ENCODE measurements at places on chromosomes 11 and 22.

- DNase-seq, result no peak
Measured at GRCh38 chr11:61010466-61011228, 39.2 kb downstream of the CD6 start.

- DNase-seq, result no peak
Measured at GRCh38 chr22:35489239-35489638, 51.4 kb upstream of the RASD2 start.

GRCh38 chr11:1880746-1881441, 10.8 kb downstream of the PRR33 start:
- DNase-seq, result no peak

GRCh38 chr22:23536821-23537345, 43.2 kb downstream of the IGLL1 start:
- no peak for DNase-seq

- no peak for DNase-seq
Measured at GRCh38 chr22:37697538-37697835, 639 bp downstream of the TRIOBP start.

DNA sequence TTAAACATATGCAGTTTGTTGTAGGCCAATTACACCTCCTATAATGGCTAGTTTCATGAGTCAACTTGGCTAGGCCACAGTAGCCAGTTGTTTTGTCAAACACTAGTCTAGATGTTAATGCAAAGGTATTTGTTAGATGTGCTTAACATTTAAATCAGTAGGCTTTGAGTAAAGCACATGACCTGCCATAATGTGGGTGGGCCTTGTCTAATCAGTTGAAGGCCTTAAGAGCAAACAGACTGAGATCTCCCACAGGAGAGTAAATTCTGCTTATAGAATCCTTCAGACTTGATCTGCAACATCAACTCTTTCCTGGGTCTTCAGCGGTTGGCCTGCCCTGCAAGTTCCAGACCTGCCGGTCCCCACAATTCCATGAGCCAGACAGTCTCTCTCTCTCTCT, 1345.9 kb downstream of the BRD1 start:
- DNase-seq, result no peak

GRCh38 chr22:19400881-19401280, 30.7 kb downstream of the HIRA start:
- no peak for DNase-seq

GRCh38 chr22:49946612-49947295, 13.8 kb upstream of the PIM3 start:
- no peak for DNase-seq

DNA sequence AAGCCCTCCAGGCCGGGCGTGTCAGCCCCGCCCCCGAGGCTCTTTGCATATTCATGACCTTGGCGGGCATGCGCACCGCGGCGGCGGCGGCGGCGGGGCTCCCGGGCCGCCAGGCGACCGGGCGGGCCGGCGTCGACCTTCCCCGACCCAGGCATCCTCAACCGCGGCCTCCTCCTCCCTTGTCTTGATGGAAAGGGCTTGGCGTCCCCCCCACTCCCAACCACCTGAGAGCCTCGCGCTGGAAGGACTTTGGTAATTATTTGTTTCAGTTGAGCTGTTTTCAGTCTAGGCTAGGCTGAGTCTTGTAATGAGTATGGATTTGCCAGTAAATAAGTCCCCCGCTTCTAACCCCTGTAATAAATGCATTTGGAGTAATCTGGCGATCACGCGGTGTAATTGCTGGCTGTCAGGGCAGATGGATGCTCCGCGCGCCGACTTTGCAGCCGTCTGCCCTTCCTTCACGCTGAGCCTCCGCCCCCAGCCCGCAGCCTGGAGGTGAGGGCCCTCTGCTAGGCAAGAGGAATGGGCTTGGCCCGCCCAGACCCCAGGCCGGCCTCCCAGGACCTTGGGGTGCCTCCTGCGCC, 25.2 kb downstream of the FLRT1 start:
- DNase-seq, result peak; percentile 27

- DNase-seq, result no peak
Measured at GRCh38 chr11:91872243-91872642, 352.4 kb upstream of the FAT3 start.

GRCh38 chr11:71504531-71504930, 22.5 kb upstream of the KRTAP5-7 start:
- DNase-seq, result no peak

DNA sequence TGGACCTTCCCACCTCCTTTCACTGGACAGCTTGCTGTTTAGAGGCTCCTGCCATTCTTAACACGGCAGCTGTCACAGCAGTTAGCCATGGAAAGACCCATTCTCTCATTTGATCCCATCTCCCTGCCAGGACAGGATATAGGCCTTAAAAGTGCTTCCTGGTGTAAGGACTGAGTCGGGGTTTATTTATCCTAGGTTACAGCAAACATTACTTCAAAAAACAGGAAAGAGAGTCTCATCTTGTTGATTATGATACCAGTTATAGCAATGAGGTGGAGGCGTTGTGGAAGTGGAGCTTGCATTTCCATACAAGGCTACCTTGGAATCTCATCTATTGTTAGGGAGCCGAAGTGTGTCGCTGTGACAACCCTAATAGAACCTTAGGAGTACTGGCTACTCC, 17.4 kb upstream of the ETS1 start:
- no peak for DNase-seq

- no peak for DNase-seq
Measured at GRCh38 chr11:27524155-27524554, 17.6 kb upstream of the LIN7C start.

- DNase-seq, result no peak
Measured at GRCh38 chr11:91513734-91514133, 710.9 kb upstream of the FAT3 start.

GRCh38 chr11:76803811-76804600, 20.9 kb downstream of the TSKU start:
- no peak for DNase-seq

DNA sequence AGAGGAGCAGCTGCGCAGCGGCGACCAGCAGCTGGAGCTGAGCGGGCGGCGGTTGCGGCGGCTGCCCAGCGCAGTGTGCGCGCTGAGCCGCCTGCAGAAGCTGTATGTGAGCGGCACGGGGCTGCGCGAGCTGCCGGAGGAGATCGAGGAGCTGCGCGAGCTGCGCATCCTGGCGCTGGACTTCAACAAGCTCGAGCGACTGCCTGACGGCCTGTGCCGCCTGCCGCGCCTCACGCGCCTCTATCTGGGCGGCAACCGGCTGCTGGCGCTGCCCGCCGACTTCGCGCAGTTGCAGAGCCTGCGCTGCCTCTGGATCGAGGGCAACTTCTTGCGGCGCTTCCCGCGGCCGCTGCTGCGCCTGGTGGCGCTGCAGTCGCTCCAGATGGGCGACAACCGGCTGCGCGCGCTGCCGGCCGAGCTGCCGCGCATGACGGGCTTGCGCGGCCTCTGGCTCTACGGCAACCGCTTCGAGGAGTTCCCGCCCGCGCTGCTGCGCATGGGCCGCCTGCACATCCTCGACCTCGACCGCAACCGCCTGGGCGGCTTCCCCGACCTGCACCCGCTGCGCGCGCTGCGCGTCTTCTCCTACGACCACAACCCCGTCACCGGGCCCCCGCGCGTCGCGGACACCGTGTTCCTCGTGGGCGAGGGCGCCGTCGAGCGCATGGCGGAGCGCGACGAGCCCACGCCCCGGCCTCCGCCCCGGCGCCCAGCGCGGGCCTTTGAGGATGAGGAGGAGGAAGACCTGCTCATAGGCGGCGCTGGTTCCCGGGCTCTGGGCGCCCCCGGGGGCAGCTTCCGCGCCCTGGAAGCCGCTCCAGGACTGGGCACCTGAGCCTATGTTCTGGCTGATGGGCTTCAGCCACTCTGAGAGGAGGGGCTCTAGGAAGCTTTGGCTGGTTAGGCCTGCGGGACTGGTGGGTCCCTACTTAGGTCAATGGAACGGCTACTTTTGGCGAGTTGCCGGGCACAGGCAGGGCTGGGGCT, 787 bp downstream of the LRRC10B start:
- DNase-seq, result peak; percentile 64

DNA sequence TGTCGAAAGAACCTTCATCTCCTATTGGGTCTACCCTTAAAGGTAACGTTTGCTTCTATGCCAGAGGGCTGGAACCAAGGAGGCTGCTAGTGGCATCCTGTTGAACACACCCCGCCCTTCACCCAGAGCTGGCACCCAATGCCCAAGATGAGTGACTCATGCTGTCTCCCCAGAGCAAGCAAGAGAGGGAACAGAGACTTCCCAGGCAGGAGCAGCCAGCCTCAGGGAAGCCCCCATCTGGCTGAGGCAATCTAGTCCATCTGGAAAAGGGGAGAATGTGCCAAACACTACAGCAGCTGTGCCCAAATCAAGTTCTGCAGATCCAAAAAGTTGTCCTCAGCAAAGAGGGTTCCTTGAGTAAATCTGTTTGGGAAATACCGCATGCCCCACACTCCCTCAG, 91.9 kb upstream of the TP53I11 start:
- no peak for DNase-seq

- no peak for DNase-seq
Measured at GRCh38 chr11:64533501-64533900, 57.5 kb upstream of the SLC22A12 start.

DNA sequence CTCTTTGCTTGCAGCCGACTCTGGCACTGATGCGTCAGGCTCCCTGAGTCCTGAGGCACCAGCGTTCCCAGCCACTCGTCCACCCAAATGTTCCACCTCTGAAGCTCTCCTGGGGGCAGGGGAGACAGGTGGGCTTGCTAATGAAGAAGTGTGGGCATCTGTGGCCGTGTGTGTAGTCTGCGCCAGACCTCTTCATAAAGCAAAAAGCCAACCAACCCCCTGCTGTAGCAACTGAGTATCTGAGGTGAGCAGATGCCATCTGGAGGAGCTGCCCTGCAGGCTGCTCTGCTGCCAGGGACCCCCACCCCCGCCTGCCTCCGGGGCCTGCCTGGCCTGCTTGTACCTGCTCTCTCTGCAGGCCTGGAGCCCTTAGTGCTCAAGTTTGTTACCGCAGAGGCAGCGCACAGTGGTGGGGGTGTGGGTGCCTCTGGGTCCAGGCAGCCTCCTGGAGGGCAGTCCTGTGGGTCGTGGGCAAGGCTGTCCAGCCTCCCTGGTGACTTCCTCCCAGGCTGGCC, 272.5 kb downstream of the TBC1D22A start:
- DNase-seq, result no peak

GRCh38 chr11:64101461-64101860, 64.5 kb downstream of the MACROD1 start:
- DNase-seq, result no peak

- DNase-seq, result no peak
Measured at GRCh38 chr11:66907751-66908630, 50.2 kb downstream of the PC start.

- no peak for DNase-seq
Measured at GRCh38 chr22:30423301-30423958, 2.1 kb upstream of the MTFP1 start.

- no peak for DNase-seq
Measured at GRCh38 chr11:10597877-10598351, 29.4 kb upstream of the LYVE1 start.

DNA sequence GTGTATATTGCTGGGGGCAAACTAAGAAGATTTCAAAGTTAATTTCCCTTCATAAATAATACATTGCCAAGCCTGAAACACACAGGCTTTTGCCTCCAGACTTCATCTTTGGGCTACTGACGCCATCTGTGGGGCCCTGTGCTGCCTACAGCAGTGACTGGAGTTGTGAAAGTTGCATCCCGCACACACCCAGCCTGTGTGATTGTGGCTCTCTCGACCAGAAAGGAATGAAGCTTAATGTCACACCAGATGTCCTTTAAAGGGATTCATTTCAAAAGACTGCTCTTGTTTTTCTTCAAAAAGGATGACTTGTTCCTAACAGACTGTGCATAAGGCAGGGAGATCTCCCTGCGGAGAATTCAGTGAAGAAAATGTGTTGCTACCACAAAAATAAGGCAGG, 210.5 kb downstream of the FAM181B start:
- DNase-seq, result no peak

DNA sequence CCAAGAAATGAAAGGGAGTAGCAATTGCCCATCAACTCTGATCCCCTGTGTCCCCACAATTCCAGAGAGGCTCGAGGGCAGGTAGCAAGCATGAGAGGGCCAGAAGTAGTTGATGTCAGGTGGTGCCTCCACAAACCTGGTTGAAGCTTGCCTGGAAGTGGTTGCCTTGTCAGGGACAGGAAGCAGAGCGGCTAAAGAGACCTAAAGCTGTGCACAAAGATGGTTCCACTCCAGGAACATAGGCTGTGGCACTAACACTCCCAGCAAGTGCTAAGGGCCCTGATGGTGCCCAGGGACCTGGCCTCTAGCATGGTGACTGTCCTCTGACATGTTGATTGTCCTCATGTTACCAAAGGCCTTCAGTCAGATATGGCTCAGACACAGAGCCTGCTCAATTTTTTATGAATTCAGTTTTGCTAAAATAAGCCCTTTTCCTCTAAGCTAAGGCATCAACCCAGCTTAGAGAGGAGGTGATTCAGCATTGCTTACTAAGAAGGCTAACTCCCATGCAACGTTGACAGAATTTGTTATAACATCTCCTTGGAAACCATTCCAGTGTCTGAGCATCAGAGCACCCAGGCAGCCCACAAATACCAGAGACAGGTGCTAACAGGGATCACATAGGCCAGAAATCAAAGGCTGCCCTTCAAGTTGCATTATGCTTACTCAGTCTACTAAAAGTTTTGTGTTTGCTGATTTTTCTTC, 196.3 kb upstream of the ARHGAP20 start:
- no peak for DNase-seq

- no peak for DNase-seq
Measured at GRCh38 chr11:64870893-64871466, 7.4 kb downstream of the EHD1 start.

GRCh38 chr11:21113876-21114275, 444.5 kb downstream of the NELL1 start:
- no peak for DNase-seq

- no peak for DNase-seq
Measured at GRCh38 chr22:34783436-34783835, 282.5 kb upstream of the ISX start.
